ENCODE measurements at places on chromosomes 7 and 10.

- DNase-seq = no peak
These were observed 117.3 kb downstream of the FANK1 start for GRCh38 chr10:126013489-126014281.

- no peak for DNase-seq
These were observed 91.3 kb downstream of the NRF1 start for GRCh38 chr7:129702761-129703338.

DNA sequence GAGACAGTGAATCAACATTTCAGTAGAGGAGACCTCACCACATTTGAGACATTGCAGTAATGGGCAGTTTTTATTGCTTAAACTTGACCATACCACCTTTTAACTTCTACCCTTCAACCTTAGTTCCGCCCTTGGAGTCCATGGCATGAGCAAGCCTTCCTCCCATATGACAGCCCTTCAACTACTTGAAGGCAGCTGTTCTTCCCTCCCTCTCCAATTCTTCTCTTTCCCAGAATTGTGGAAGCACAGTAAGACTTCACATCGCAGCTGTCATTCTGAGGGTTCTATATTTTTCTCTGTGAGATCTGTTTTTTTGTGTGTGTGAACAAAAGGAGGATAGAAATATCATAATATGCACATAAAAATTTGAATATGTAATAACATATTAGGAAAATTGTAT, 2.2 kb upstream of the TSPAN12 start:
- no peak for DNase-seq

DNA sequence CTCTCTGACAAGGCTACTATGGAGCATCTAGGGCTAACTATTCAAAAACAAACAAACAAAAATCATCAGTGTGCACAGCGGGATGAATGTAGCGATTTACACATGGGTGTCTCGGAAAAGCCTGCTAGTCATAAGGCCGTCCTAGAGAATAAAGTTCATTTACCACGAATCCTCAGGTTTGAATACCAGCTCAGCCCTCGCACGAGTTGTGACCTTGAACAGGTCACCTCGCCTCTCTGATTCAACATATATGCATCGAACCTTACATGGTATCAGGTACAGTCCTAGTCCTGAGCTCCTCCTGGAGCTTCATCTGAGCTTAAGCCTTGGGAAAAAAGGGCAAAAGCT, 572 bp downstream of the ATP5MF start:
- no peak for DNase-seq

- DNase-seq = no peak
These were observed 21.4 kb upstream of the AQP1 start for GRCh38 chr7:30890226-30890625.

- DNase-seq = no peak
These were observed 144.5 kb downstream of the PPP1R3A start for GRCh38 chr7:113774182-113774807.

DNA sequence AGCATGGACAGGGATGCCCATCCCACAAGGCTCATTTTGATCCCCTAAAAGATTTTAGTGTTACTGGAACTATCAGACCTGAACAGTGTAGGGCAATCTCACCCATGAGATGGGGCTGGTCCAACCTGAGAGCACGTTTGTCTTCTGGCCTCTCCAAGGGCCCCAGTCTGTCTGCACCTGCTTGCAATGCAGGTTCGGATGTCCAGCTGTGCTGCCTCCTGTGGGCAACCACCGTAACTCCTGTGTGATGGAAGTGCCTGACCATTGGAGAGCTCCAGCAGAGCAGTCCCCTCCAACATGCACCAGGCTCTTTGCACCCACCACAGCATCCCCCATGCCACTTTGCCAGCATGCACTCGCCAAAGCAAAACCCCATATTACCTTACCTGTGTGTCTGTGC, 290.1 kb upstream of the KCND2 start:
- no peak for DNase-seq

DNA sequence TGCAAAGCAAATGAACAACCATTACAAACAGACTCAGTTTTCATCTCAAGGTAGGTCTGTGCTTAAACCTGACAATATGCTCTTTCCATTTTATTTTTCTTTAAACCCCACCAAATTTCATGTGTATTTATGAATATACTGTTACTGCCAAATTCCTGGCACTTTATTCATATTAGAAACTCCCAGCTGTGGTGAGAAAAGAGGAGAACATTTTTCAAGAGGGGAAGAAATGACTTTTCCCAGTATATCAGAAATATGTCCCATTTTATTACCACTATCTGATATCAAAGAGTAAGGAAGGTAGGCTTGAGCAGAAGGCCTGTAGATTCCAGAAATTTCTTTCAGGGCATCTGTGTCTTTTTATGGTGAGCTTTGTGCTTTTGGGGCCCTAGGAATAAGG, 189.6 kb downstream of the ADAM12 start:
- no peak for DNase-seq

DNA sequence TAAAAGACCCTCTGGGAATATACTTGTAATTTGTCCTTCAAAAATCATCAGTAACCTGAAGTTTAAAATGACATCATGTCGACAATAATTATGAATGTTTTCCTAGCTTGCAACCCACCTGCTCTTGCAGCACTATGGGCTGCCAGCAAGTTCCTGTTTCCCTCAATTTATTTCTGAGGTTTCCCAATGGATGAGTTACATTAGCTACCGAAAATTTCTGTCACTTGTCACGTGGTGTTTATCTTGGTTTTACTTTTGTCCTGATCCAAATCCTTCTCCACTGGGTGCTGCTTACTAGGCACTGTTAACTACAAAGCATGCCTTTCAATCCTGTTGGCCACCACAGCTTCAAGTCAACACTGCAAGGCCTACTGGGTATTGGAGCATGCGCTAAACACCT, 31.5 kb downstream of the GIMAP8 start:
- DNase-seq = no peak

DNA sequence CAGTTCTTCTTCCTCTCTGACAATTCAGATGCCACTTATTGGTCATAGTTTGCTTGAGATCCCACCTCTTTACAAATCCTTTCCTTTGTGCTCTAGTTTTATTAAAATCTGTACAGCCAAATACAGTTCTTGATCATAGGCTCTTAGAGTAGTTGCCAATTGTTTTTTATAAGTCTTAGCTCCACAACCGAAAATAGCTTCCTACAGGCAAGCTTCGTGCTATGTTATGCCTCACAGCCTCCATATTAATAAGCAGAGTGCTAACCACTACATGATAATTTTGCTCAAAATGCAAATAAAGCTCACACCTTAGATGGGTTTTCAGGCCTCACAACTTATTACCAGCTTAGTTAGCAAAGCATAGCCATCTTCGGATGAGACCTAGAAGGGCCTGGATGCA, 688.9 kb downstream of the MAGI2 start:
- DNase-seq = no peak

DNA sequence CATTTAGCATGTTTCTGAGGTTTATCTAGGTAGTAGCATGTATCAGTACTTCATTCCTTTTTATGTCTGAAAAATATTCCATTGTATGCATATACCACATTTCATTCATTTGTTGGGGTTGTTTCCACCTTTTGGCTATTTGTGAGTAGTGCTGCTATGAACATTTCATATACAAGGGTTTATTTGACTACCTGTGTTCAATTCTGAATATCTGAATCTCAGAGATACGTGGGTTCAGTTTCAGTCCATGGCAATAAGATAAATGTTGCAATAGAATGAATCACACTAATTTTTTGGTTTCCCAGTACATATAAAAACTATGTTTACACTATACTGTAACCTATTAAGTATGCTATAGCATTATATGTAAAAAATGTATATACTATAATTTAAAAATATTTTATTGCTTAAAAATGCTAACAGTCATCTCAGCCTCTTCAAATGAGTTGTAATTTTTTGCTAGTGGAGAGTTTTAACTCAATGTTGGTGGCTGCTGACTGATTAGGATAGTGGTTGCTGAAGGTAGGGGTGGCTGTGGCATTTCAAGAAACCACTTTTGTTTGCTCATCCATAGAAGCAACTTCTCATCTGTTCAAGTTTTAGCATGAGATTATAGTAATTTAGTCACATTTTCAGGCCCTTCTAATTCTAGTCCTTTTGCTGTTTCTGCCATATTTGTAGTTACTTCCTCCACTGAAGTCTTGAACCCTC, 13.9 kb downstream of the PLEKHA1 start:
- no peak for DNase-seq

- no peak for DNase-seq
These were observed 185.7 kb upstream of the TMEM72 start for GRCh38 chr10:44725404-44725803.

- DNase-seq = no peak
These were observed 2.8 kb downstream of the RSBN1L start for GRCh38 chr7:77699056-77699455.

DNA sequence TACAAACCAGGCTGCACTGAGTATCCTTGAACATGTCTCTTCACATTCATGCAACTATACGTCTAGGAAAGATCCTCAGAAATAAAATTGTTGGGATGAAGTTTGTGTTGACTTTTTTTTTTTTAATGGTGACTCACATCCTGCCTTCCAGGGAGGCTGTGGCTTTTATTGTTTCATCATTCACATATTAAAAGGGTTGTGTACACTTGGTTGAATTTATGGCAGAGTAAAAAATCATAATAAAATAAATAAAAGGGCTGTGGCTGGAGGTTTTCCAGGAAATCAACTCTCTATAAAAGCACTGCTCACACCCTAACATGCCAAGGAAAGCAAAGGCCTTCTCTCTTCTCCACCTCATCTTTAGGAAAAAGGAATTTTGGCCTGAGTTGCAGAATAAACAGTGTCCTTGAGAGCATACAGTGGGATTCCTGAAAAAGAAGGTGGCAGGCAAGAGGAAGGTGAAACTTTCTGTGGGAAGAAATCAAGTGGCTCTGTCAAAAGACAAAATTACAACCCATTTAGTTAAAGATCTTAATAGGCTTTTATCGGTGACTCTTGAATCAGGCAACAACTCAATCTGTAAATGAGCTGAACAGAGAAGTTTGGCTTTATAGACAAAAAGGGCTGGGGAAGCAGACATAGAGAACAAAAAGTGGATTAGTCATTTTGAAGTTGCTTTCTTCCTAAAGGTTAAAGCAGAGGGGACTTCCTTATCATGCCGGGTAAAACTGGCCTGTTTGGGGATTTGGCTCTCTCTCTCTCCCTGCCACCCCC, 41.6 kb upstream of the FHIP2A start:
- DNase-seq = no peak

- DNase-seq = no peak
These were observed 289.3 kb upstream of the ZMIZ1 start for GRCh38 chr10:78779339-78779955.

DNA sequence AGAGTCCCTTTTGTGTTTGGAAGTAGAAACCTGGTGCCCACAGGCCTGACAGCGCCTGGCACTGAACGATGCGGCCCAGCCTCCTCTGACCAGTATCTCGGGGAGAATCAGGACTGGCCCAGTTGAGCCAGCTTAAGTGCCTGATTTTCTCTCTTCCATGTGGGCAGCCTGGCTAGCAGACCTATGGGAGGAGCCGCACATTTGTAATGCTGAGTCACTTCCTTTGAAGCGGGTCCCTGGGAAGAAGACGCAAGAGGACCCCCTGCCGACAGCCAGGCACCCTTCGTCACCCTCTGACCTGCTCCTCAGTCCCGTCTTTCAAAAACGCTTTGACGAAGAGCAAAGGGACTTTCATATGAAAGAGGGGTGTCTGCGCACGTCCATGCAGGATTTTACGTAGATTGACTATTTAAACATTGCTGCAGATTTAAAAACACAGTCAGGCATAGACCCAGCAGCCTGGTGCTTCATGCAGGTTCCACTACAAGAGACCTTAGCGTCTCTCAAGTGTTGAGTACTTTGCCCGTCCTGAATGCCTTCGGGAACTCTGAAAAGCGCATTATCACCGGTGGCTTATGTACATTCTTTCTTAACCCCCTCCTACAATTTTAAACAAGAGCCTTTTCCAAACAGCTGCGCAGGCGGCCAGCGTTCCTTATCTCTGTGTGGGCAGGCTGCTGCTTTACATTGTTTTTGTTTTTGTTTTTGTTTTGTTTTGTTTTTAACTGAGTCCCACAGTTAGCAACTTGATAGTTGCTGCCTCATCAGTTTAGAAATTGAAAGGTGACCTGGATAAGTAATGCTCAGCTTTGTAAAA, 36.5 kb upstream of the AP5Z1 start:
- no peak for DNase-seq

DNA sequence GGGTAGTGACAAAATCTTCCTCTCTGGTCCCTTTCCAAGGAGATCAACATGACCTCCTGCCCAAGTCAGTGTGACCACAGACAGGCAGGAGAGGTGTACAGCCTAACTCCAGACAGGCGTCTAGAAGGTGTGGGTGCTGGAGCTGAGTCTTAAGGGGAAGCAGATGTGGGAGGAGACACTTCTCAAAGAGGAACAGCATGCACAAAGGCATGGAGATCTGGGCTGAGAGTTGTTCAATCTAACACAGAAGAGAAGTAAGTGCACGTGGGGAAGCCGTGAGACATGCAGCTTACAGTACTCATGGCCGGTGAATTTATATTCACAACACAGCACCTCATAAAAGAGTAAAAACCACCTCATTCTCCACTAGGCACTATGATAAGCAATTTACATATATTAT, 23.8 kb upstream of the GSDME start:
- DNase-seq = no peak

- no peak for DNase-seq
These were observed 36.0 kb upstream of the GLI3 start for GRCh38 chr7:42272793-42273665.

- no peak for DNase-seq
These were observed 115.3 kb downstream of the ST7 start for GRCh38 chr7:117068511-117069145.

GRCh38 chr7:101156277-101156676, 2.0 kb downstream of the AP1S1 start:
- no peak for DNase-seq

GRCh38 chr7:19062216-19062615, 55.2 kb downstream of the TWIST1 start:
- DNase-seq = no peak

- no peak for DNase-seq
These were observed 30.3 kb upstream of the SUN1 start for GRCh38 chr7:801940-802381.

DNA sequence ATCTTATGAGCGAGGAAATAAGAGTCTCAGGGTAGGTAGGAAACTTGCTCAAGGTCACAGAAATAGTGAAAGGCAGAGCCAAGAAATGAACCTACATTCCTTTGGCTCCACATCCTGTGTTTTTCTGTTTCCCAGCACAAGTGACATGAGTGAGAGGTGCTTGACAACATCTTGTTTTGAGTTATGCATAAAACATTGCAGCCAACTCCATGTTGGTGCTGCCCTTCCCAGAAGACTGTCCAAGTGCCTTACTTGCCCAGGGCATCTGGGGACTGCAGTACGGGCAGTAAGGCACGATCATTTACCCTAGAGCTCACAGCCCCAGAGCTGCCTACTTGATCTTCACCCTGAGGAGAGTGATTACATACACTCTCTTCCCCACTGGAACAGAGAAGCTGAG, 148.8 kb downstream of the NOC3L start:
- DNase-seq = no peak

- DNase-seq = no peak
These were observed 105.2 kb downstream of the FANK1 start for GRCh38 chr10:126001576-126001975.

- no peak for DNase-seq
These were observed 39.6 kb downstream of the KCNH2 start for GRCh38 chr7:150938566-150938965.

Measured in stimulated activated CD8-positive, alpha-beta memory T cell treated with anti-CD3 and anti-CD28 coated beads, Interleukin-7, amount 100 ng/mL, for 1 hour (primary cell).